ENCODE measurements at places on chromosomes 2 and 18.

- DNase-seq = no peak
Observed at GRCh38 chr2:200330351-200331060, 24.0 kb downstream of the SPATS2L start.

DNA sequence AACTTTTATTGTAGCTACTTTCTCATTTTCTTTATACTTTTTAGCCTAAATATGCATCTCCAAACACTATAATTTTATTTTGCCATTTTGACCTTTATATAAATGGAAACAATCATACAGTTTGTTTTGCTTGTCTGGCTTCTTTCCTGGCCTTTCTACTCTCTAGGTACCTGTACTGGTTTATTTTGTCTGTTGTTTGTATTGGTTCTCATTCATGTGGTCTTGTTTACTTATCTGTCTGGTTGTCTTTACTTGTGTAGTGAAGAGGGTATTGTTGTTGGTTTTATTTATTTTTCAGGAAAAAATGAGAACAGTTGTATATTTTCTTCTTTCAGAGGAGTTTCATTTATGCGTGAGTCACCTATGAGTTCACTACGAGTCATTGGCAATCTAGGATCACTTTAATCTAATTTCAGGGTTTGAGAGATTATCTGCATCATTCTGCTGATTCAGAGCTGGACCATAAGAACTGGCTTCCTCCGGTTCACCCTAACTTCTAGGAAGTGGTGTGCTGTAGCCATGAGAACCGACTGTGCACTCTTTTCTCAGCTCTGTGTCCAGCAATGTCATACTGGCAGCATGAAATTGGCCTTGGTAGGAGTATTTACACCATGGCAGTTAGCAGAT is 33.1 kb upstream of the HDAC4 start:
- no peak for DNase-seq

- DNase-seq = no peak
Observed at GRCh38 chr2:199469514-199470360, 12.0 kb upstream of the SATB2 start.

- no peak for DNase-seq
Observed at GRCh38 chr2:62354771-62355561, 151.0 kb downstream of the TMEM17 start.

- no peak for DNase-seq
Observed at GRCh38 chr2:240452462-240453256, 17.2 kb downstream of the GPC1 start.

DNA sequence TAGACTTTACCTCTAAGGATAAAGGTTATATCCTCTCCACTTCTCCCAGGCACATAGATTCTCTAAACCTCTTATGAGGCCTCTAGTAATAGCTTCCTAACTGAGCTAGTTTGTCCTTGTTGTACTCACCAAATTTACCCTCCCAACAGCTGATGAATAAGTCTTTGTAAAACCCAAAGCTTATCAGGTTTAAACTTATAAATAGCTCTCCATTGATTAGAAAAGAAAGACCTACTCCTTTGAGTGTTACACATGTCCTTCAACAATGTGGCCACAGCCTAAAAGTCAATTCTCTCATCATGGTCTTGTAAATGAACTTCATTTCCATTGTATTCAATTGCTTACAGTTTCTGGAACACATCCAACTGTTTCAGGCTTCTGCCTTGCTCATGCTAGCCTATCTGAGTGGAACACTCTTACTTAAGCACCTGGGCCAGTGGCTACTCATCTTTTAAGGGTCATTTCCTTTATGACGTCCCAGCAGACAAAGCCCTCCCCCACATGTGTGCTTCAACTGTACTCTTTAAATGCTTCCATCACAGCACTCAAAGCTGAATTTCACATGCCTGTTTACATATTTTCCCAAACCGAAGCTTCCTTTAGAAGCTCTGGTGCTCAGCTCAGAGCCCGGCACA is 131.6 kb downstream of the CDH2 start:
- no peak for DNase-seq

GRCh38 chr2:130963849-130964793 is 127.4 kb downstream of the ARHGEF4 start:
- DNase-seq = no peak

- no peak for DNase-seq
Observed at GRCh38 chr18:47696870-47697269, 233.6 kb downstream of the SMAD2 start.

DNA sequence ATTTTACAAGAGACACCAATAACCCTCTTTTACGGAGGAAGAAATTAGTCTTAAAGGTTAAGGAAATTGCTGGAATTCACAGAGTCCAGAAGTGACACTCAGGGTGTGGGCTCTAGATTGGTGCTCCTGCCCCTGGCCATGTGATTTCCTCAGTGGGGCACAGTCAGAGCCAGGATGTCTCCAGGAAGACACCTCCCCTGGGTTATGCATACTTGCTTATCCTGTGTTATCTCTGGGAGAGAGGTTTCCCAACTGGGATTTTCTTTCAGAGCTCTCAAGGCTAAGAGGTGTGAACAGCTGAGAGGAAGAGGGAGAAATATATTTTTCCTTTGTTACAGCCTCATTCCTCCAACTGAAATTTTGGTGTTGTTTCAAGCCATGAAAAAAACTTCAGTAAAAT is 125.6 kb upstream of the CELF4 start:
- no peak for DNase-seq

DNA sequence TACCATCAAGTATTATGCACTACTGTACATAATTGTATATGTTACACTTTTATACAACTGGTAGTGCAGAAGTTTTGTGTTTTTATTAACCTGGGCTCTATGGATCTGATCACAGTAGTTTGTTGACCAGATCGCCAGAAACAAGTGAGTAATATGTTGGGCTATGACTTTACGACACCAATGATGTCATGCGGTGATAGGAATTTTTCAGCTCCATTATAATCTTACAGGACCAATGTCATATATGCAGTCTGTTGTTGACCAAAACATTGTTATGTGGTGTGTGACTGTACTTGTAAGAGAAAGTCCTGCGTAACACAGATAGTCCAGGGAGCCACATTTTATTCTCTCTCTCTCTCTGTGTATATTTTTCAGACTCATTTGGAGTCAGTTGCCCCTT is 4.5 kb upstream of the ACOXL start:
- no peak for DNase-seq

Measured in stimulated activated CD4-positive, alpha-beta T cell treated with anti-CD3 and anti-CD28 coated beads, Interleukin-1b, Interleukin-23, amount 100 ng/mL, for 4 hours (primary cell).